ENCODE measurements at places on chromosomes 1 and 21.
A peak's percentile ranks its signal among the peaks of the same experiment; 100 is the strongest.

- DNase-seq = no peak
Measured at GRCh38 chr1:53557830-53558738, 98.9 kb downstream of the DMRTB1 start.

DNA sequence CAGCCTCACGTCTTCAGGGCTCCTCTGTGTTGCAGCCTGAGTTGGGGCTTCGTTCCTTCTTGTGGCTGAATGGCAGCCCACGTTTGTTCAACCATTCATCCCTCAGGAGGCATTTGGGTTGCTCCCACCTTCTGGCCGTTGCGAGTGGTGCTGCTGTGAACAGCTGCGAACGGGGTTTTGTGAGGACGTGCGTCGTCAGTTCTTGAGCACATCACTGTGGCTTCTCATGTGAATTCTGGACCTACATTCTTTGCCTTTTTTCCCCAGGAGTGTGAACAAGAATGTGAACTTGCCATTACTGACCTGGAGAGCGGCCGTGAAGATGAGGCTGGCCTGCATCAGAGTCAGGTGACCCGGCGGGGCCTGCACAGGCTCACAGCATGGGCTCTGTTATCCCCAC lies 21.9 kb downstream of the PCNT start:
- no peak for DNase-seq

DNA sequence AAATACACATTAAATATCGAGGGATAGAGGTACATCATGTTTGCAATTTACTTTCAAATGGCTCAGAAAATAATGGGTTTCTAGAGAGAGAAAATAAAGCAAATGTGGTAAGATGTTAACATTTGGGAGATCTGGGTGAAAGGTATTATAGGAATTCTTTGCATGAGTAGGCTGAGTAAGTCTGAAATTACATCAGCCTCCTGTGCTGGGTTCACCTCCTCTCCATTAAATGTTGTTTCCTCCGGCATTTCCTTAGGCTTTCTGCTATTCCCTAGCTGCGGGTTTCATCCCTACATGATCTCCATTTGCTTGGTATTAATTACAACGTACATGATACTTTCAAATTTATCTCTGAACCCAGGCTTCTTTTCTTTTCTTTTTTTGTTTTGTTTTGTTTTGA lies 31.6 kb downstream of the ZMYND12 start:
- DNase-seq = no peak

DNA sequence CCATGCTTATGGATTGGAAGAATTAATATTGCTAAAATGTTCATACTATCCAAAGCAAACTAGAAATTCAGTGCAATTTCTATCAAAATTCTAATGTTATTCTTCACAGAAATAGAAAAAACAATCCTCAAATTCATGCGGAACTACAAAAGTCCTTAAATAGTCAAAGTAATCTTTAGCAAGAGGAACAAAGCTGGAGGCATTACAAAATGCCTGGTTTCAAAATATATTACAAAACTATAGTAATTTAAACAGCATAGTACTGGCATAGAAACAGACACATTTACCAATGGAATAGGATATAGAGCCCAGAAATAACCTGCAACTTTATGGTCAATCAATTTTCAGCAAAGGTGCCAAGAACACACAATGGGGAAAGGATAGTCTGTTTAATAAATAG lies 3.8 kb downstream of the CTSS start:
- DNase-seq = no peak

DNA sequence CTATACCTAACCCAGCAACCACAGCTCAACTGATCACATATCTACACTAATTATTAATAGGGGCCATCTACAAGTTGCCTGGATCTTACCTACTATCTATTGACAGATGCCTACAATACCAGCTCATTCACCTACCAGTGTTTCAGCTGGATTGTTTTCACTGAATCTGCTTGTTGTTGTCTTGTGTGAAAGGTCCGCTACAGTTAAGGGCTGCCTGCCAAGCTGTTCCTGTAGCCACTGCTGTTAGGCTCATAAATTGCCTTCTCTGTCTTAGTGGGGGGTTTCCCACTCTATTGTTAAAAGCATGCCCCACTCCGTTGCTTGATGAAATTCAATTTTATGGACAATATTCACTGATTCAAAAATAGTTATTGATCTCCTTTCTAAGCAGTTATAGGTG lies 199.7 kb upstream of the TMPRSS15 start:
- DNase-seq = no peak

DNA sequence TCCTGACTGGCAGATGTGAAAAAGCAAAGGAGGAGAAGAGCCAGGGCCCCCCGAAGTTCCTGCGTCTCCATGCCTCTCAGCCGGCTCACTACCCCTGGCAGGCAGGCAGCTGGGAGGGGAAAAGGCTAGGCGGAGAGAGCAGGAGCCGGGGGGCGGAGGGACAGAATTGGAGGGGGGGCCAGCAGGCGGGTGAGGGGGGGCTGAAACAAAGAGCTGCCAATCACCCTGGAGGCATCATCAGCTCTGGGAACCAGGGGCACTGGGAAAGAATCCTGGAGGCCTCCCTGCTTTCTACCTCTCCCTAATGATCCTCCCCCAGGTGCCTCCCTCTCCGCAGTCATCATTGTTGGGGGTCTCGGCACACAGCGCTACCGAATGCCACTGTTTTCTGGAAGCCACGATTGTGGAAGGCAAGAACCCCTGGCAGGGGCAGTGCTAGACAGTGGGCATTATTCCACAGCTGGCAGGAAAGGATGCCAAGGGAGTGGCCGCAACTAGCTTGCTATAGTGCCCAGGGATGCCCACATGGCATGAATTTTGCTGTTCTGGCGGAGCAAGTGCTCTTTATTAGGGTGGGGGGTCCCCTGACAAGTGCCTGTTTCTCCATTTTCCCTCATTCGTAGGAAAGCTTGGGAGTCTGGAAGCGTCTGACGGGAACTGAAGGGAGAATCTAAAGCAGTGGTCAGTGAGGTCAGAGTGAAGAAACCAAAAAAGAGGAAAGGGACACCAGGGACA lies at the start of gene THBS3:
TSS of gene THBS3 (minus strand) at position 92 of the 735 bp plus-strand sequence. CDS start at position 71, 21 bp downstream.
- no peak for DNase-seq

DNA sequence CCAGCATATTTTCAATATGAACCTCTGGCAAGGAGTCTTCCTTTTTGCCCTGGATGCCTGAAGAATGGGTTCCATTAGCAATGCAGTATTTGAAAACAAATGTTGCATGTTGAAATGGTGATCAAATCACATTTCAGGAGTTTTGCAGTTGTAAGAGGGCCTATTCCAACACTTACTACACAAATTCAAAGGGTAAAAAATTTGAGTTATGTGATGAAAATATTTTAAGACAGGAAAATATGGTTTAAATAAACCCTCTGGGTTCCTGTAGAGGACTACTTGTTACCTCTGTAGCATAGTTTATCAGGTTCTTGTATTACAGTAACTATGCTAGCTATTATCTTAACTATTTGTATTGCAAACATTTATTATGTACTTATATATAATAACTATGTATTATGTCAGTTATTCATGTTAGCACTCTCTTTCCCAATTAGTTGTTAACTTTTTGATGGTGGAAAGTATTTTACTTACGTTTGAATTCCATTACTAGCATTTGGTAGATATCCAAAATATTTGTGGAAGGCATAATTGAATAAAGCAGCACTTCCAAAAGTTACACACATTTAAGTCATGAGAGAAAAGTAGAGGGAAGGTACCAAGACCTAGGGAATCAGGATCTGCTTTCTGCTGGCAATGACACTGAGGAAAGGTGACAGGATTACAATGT lies 312.9 kb downstream of the GRIK1 start:
- DNase-seq = peak; percentile 5

GRCh38 chr1:10250663-10251062 lies 40.3 kb downstream of the KIF1B start:
- DNase-seq = no peak

DNA sequence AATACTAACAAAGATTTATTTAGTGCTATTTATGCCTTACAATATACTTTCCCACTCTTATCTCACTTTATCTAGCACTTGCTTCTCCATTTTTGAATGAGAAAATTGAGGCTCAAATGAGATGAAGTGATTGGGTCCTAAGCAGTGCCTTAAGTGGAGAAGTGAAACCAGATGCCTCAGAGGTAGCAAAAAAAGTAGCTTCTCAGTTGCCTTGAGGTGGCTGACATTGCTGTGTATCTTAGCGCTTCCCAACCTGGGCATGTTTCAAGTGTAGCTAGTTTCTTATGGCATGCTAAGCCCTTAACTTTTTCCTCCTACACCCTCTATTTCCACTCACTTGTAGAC lies 390.4 kb downstream of the OMA1 start:
- no peak for DNase-seq

DNA sequence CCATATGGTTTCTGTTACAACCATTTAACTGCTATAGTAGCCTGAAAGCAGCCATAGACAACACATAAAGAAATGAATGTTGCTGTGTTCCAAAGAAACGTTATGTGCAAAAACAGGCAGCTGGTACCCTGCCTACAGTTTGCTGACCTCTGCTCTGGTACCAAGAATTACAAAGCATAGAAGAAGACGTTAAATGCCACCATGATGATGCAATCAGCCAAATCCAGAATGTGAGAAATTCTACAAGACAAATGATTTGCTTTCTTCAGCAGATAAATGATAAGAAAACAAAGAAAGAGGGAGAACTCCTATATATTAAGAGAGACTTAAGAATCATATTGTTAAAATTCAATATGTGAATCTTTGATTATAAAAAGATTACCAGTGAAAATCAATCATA lies 97.8 kb upstream of the PDE4B start:
- no peak for DNase-seq

DNA sequence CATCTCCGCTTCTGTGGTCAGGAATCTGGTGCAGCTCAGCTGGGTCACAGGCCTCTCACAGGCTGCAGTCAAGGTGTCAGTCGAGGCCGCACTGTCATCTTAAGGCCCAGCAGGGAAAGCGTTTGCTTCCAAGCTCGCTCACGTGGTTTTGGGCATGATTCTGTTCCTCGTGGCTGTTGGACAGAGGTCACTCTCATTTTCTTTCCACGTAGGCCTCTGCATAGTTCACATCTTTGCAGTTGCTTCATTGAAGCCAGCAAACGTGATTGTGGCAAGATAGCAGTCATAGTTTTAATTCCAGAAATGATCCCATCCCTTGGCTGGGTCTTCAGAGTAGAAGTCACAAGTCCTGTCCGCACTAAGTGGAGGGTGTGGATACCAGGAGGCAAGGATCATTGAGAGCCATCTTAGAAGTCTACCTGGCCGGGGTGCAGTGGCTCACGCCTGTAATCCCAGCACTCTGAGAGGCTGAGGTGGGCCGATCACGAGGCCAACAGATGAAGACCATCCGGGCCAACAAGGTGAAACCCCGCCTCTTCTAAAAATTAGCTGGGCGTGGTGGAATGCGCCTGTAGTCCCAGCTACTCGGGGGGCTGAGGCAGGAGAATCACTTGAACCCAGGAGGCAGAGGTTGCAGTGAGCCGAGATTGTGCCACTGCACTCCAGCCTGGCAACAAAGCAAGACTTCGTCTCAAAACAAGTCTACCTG lies 24.5 kb downstream of the NECAP2 start:
- DNase-seq = peak; percentile 32

DNA sequence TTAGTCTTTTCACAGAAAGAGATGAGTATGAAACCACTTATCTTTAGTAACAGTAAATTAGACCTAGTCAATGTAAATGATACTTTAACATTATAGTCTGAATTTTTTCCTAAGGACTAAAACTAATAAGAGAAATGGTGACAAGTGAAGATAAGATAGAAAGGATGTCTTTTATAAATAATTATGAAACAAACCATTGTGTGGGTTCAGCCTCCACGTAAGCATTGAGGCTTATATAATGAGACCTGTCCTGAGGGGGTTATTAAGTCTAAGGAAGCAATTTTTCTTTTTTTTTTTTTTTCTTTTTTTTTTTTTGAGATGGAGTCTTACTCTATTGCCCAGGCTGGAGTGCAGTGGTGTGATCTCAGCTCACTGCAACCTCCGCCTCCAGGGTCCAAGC lies 55.8 kb downstream of the UROD start:
- no peak for DNase-seq

DNA sequence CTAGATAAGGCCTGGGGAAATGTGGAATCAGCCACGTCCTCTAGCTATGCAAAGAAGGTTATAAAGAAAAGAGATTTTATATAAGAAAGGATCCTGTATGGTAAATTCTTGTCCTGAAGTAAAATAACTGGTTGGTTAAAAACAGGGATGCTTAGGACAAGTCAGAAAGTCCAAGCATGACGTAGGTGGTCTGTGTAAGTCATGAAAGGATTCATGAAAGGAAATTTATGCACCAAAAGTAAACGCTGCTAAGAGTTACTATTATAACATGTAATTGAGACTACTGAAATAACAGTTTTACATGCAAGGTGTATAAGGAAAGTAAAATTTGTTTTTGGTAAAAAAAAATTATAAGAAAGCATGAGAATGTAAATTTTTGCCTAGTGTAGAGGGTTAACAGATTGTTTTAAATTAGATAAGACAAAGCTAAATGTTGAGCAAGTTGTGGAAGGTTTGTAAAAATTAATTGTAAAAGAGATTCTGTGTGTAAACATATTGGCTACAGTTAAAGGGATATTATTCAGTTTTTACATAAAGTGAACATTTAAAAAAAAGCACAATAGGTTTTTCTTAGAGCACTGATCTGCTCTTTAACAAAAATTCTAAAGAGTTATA lies 43.9 kb downstream of the PIGK start:
- DNase-seq = no peak

DNA sequence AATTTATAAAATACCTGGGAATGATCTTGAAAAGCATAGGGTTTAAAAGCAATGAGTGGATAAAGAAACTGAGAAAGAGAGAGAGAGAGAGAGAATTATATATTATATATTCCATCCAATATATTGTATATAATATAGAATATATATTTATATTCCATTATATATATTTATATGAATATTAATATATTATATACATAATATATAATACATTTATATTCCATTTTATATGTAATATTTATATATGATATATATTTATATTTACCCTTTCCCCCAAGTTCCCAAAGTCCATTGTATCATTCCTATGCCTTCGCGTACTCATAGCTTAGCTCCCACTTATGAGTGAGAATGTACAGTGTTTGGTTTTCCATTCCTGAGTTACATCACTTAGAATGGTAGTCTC lies 69.9 kb upstream of the SLC35F3 start:
- DNase-seq = no peak

- DNase-seq = no peak
Measured at GRCh38 chr1:9078015-9078751, 8.7 kb upstream of the SLC2A5 start.

DNA sequence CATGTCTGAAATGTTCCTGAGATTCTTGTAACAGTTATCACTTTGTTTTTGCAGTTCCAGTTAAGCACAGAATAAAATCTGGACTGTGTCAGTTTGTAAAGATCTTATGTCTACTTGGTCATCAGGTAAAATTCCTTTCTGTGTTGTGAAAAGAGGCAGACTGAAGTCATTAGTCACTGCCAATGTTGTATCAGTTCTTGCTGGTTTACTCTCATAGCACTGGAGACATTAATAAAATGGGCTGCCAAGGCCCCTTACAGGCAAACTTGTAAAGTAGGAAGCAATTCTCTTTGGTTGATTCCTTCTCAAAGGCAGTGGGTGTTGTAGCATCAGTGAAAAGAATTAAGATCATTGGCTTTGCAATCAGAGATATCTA lies 61.4 kb upstream of the ST6GALNAC3 start:
- no peak for DNase-seq

DNA sequence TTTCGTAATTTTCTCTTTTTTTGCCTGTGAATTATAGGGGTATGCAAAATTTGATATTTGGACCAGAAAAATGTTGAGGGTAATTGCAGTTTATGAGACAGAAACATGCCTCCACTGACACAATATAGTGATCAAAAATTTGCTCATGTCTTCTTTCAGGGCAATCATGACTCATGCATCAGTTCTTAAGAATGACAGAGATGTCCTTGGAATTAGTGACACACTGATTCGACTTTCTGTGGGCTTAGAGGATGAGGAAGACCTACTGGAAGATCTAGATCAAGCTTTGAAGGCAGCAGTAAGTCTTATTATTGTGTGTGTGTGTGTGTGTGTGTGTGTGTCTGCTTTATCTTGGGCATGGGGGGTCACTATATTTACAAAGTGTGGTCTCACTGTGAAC lies 27.5 kb downstream of the CTH start:
- DNase-seq = no peak
